DMS79 treated with DMSO at 0.1 percent for 48 hours (cell line): ENCODE measurements at places on chromosomes 5 and 9.
A peak's percentile ranks its signal among the peaks of the same experiment; 100 is the strongest.

DNA sequence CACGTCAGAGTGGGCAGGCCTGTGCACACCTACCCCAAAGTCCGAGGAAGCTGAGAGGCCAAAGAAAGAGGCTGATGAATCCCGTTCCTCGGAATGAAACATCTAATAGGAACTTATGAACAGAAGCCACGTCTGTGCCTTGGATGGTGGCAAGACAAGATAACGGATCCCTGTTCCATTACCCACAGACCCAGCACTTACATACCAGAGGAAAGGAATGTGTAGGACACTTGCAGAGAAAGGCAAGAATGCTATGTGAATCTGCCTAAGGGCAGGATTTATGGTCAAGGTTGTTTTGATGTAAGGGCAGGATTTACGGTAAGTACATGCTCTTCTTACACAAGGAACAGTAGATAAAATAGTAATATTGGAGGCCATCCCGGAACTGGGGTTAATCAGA is 93.2 kb downstream of the WDR41 start:
- DNase-seq, result no peak

GRCh38 chr5:154223320-154223719 is 32.8 kb downstream of the GALNT10 start:
- no peak for DNase-seq

DNA sequence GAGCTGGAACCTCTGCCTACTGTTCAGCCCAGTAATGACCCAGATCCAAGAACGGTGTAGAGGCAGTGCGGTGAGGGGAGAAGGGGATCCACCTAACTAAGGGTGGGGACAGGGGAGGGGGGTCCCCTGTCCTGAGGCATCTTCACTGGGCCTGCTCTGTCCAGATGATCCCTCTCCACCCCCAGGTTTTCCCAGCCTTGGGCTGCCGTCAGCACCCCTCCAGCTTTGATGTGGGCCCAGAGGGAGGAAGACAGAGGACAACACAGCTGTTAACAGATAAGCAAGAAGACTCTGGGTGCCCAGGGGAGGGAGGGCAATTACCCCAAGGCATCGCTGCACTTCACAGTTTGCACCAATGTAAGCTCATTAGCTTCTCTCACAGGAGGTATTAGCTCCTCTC is 19.3 kb downstream of the BICD2 start:
- no peak for DNase-seq

- DNase-seq, result no peak
Measured at GRCh38 chr9:5639816-5640215, 10.9 kb downstream of the RIC1 start.

DNA sequence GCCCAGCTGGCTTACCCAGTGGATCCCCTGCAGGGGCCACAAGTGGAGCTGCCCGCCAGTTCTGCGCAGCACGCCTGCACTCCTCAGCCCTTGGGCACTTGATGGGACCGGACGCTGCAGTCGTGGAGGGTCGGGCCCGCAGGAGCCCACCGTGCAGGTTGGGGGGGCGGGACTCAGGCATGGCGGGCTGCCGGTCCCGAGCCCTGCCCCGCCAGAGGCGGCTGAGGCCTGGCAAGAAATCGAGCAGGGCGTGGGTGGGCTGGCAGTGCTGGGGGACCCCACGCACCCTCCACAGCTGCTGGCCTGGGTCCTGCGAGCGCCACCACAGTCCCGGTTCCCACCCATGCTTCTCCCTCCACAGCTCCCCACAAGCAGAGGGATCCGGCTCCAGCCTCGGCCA is 19.2 kb upstream of the BTNL3 start:
- DNase-seq, result no peak

DNA sequence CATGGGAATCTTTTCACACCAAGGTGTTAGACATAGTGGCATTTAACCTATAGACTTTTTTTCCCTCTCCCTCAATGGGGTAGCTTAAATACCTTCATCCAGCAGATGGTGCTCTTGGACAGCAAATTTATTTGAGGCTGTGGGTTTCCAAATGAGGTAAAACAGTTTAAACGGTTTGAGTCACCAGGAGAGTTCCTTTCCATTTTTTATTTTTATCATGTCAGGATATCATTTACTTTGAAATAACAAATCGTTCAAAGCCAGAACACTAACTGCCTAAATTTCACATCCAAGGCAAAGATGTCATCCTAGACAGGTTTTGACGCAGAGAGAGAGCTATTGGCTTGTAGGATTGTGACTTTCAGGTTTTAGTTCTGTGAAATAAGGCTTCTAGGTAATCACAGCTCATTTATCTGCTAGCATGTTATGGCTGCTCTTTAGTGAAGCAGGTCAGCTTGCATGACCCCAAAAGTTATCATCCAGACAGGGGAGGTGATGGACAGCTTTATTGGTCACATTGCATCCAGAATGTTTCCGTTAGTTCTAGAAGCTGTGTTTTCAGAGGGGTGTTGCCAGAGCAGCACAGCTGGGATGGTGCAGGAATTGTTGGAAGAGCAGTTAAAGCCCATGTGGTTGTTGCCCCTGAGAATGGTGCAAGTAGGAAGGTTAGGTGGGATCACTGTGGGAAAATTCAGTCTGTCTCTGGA is 69.8 kb downstream of the KDM4C start:
- DNase-seq, result peak; percentile 73

- DNase-seq, result no peak
Measured at GRCh38 chr5:93348231-93348630, 232.8 kb downstream of the NR2F1-AS1 start.

DNA sequence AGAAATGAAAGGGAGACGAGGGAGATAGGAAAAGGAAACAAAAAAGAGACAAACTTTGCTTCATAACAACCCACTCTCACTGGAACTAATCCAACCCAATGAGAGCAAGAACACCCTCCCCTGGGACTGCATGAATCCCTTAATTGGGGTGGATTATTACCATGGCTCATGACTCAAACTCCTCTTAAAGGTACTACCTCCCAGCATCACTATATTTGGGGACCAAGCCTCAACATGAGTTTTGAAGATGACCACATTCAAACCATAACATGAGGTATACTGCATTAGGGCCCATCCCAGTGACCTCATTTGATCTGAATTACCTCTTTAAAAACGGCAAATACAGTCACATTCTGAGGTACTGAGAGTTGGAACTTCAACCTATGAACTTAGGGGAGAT is 8.0 kb downstream of the MTAP start:
- DNase-seq, result no peak

DNA sequence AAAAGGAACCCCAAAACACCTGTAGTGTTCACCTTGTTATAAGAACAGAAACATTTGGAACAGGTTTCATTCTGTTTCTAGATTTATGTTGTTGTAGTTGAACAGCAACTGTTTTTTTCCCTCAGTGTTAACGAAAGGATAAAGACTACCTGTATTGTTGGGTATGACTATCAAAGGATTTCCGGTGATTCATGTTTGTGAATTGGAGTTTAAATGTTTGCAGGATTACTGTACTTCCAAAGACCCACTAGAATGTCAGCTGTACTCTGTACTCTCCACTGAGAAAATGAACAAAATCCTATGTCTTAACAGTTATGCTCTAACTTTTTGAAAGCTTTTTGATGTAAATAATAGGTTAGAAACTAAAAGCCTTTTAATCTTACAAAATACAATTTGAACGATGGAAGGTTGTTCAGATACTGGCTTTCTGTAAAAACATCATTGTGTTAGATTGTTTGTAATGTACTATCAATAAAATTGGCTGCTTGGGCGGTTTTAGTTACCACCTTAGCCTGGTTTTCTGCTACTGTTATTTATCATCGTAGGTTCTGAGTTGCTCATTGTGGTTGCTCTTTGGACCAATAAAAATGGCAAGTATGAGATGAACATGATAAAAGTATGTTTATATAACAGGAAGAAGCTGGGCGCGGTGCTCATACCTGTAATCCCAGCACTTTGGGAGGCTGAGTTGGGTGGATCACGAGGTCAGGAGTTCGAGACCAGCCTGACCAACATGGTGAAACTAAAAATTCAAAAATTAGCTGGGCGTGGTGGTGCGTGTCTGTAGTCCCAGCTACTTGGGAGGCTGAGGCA is 44.1 kb downstream of the DCP2 start:
- no peak for DNase-seq

DNA sequence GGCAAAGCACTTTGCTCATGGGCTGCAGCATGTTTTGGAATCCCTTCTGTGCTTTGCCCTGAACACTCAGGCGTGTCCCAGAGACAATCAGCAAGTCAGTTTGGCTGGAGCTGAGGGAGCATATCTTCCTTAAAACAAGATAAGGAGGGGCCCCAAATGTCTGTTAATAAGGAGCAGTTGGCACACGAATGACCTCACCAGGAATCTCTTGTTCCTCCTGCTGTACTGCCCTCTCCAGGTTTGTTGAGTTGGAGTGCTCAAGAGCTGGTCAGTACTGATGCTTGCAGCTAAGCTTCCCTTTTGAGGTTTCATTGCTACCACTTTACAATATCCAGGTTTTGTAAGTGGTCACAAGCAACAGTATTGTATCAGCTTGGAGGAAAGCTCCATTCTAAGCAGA is 101.3 kb upstream of the EGFLAM start:
- DNase-seq, result no peak

DNA sequence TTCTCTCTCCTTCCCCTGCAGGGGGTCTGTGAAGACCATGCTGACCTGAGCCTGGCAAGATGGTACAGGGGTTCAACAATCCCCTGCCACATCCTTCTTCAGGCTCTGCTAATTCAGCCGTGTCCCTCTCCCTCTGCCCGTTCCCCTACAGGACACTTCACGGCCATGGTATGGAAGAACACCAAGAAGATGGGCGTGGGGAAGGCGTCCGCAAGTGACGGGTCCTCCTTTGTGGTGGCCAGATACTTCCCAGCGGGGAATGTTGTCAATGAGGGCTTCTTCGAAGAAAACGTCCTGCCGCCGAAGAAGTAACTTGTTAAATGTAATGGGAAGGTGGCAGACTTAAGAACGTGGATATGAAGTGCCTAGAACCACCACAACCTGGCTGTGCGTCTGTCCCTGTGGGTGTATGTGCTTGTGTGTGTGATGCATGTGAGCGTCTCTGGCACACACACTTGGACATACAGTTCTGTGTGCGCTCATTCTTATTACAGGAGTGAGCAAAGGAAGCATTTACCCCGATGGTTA is 6.9 kb upstream of the CCIN start:
- no peak for DNase-seq

DNA sequence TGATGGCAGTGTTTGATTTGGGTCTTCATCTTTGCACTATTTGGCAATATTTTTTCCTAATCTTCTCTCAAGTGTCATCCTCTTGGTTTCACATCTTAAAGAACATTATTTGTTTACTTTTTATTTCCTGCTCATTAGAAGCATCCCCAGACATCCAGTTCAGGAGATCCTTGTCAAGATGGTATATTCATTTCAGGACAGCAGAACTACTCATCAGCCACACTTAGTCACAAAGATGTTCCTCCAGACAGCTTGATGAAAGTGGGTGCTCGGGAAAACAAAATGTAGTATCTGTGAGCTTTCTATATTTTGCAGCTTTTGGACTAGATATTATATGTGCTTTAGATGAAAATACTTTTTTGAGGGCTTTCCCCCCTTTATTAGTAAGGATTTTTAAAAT is 72.1 kb upstream of the SREK1 start:
- DNase-seq, result no peak

DNA sequence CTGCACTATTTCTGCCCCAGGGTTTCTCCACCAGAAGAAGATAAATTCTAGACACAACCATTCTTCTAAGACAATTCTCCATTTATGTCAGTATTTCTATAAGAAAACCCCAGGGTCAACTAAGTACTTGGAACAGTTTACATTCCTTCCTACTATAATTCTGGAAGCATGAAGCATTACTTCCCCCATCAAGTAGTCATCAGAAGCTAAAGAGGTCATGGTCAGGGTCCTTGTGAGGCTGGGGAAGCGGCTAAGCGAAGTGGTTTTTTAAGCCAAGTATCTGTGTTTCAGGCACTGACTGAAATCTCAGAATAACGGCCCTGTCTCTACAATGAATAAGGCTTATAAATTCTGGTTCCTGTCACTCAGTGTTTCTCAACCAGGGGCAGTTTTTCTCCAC is 197.8 kb downstream of the GLIS3 start:
- no peak for DNase-seq

- no peak for DNase-seq
Measured at GRCh38 chr5:140298183-140298601, 4.7 kb downstream of the PFDN1 start.

DNA sequence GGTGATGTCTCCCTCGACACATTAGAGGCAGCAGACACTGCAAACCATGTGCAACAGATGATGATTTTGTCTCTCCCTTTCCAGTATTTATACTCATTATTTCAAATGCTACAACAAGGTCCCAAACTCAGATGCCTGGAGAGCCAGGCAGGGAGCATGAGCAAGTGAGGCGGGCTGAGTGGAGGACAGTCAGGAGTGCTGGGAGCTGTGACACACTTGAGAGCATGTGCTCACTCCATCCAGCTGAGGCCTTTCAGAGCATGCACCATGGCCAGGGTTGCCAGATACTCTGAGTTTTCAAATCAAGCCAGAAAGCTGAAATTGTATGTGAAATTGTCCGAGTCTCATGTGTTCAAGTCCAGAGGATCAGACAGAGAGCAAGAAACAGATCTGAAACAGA is 55.8 kb upstream of the SLC2A8 start:
- DNase-seq, result no peak

DNA sequence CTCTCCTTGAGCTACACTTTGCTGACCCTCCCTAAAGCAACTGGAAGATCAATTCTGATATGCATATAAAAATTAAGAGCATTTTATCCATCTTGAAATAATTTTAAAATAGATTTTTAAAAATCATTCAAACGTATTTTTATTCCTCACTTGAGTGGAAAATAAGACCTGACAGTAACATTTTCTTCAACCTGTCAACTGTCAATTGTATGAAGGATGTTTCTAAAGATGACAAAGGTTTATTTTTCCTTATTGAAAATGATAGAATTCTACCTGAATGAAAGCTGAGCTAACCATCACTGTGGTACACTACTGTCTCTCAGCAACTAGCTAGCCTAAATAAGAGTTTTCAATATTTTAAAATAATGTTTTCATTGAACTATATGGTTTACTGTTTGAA is 7.0 kb downstream of the EFNA5 start:
- DNase-seq, result no peak

DNA sequence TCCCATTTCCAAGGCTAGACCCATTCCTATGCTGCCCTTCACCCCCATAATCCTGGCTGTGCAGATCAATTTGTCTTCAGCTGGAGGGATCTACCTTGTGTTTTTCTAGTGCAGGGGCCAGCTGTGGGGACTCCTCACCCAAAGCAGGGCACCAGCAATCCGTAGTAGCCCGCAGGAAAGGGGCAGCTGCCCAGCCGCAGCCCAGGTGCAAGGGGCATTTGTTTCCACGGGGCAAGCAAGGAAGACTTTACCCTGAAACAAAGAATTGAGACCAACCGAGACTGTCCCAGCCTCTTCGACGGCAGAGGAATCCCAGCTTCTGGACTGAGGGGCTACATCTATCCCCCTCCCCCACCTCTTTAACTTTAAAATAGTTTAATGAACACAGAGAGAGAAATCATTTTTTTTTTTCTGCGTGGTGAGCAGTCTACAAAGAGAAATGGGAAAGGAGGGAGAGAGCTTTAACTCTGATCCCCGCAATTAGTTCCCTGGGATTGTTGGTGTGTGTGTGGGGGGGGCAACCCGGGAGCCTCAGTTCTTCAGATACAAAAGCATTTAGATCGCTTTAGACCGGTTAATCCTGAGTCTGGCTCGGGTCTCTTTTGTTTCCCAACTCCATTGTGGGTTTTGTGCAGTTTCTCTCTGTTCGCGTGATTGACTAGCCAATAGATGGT is 10.6 kb upstream of the LHX2 start:
- no peak for DNase-seq

GRCh38 chr5:90142541-90142940 is 267.0 kb downstream of the CETN3 start:
- DNase-seq, result no peak

- DNase-seq, result no peak
Measured at GRCh38 chr5:150394131-150394530, 18.6 kb downstream of the CD74 start.

- DNase-seq, result no peak
Measured at GRCh38 chr5:162911873-162912272, 525.5 kb upstream of the CCNG1 start.
